ENCODE measurements at places on chromosomes 3 and 15.

- DNase-seq = peak; percentile 8
Measured at GRCh38 chr3:43998836-43999727, 242.6 kb upstream of the TOPAZ1 start.

- DNase-seq = no peak
Measured at GRCh38 chr3:124569761-124570160, 160.5 kb upstream of the UMPS start.

- DNase-seq = no peak
Measured at GRCh38 chr15:41656188-41656587, 4.0 kb upstream of the MGA start.

DNA sequence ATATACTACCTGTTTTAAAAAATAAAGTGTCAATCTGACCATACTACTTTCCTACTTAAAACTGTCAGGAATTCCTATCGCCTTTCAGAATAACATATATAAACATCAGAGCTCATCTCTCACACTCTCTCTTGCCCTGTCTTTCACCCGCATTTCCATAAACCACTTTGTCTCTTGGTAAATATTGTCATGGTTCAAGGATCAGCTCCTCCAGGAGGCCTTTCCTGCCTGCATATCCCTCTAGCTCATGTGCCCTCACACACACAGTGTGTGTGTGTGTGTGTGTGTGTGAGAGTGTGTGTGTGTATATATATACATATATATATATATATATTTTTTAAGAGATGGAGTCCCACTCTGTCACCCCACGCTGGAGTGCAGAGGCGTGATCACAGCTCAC is 6.7 kb downstream of the SUMF1 start:
- DNase-seq = no peak

DNA sequence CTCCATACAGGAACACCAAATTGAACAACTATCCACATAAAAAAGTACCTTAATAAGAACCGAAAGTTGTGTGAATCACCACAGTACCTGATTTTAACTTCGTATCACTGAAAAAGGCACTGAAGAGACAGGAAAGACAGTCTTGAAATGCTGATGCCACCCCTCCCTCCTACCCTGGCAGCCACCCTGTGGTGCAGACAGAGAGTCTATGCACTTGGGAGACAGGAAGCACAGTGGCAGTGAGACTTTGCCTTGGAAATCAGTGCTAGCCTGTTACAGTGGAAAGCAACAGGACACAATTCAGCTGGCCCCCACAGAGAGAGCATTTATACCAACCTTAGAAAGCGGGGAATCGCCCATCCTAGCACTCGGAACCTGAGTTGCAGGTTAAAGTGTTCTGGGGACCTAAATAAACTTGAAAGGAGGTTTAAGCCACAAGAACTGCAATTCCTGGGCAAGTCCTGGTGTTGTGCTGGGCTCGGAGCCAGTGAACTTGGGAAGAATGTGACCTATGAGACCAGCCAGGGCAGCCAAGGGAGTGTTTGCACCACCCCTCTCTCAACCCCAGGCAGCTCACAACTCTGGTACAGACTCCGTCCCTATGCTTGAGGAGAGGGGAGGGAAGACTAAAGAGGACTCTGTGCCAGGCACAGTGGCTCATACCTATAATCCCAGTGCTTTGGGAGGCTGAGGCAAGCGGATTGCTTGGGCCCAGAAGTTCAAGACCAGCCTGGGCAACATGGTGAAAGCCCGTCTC is 240.1 kb downstream of the ISL2 start:
- DNase-seq = peak; percentile 2

DNA sequence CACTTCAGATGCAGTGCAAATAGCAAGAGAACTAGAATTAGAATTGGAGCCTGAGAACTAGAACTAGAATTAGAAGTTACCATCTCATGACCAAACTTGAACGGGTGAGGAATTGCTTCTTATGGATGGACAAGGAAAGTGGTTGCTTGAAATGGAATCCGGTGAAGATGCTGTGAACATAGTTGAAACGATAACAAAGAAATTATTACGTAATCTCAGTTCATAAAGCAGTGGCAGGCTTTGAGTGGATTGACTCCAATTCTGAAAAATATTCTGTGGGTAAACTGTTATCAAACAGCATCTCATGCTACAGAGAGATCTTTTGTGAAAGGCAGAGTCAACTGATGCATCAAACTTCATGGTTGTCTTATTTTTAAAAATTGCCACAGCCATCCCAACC is 48.0 kb upstream of the GSK3B start:
- no peak for DNase-seq

DNA sequence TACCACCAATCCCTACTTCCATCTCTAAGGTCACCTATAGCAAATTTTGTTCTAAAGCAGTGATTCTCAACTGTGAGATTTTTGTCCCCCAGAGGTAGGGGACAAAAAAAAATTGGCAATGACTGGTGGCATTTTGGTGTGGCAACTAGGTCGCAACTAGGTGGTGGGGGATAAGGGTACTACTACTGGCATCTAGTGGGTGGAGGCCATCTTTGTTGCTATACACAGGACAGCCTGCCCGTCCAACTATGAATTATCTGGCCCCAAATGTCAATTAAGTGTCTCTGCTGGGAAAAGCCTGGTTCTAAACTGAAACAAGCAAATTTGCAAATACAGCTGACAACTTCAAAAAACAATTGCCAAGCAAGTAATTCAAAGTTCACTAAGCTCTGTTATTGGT is 1.4 kb downstream of the MTMR10 start:
- no peak for DNase-seq

- DNase-seq = no peak
Measured at GRCh38 chr3:159080256-159080655, 278.4 kb downstream of the MFSD1 start.

GRCh38 chr3:16666206-16666605 is 61.0 kb upstream of the DAZL start:
- DNase-seq = no peak

- no peak for DNase-seq
Measured at GRCh38 chr3:23961066-23961465, 16.0 kb downstream of the NR1D2 start.

GRCh38 chr3:21944251-21944650 is 193.2 kb upstream of the ZNF385D start:
- no peak for DNase-seq

DNA sequence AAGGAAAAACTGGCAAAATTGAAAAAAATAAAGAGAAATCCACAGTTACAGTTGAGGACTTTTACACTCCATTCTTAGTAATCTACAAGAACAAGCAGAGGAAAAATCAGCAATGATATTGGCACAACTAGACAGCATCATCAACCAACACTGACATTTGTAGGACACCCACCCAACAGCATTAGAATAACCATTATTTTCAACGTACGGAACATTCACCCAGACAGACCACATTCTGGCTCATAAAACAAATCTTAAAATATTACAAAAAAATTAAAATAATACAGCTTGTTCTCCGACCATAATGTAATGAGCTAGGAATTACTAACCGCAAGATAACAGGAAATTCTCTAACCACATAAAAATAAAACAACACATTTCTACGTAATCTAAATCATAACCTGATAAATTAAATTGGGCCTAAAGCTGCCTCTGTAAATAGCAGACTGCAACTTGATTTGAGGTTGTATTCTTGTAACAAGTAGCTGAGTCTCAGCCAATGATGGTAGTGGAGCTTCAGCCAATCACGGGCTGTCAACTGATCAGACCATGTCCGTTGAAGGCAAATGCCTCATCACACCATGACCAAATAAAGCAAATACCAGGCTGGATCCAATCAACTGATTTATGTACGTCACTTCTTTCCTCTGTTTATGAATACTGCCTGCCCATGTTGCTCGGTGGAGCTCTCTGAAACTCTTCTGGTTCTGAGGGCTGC is 9.2 kb downstream of the PLSCR4 start:
- no peak for DNase-seq

- no peak for DNase-seq
Measured at GRCh38 chr3:150165396-150166094, 194.8 kb upstream of the PFN2 start.

GRCh38 chr3:23096041-23096440 is 107.1 kb upstream of the UBE2E2 start:
- no peak for DNase-seq

DNA sequence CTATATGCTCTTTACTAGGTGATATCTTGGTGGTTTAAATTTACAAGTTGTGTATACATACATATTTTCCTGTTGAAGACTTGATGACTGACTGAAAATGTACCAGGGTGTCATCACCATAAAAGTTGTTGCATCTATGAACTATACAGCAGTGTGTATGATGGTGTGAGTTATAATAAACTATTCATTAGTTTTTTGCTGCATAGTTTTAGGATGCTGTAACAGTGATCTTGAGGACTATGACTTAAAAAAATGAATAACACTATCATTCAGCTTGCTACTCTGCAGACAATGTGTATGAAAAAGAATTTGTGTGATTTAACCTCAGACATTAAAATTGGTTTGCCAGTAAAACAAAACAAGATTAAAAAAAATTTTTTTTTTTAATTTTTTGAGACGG is 49.0 kb downstream of the UBE2E2 start:
- no peak for DNase-seq

DNA sequence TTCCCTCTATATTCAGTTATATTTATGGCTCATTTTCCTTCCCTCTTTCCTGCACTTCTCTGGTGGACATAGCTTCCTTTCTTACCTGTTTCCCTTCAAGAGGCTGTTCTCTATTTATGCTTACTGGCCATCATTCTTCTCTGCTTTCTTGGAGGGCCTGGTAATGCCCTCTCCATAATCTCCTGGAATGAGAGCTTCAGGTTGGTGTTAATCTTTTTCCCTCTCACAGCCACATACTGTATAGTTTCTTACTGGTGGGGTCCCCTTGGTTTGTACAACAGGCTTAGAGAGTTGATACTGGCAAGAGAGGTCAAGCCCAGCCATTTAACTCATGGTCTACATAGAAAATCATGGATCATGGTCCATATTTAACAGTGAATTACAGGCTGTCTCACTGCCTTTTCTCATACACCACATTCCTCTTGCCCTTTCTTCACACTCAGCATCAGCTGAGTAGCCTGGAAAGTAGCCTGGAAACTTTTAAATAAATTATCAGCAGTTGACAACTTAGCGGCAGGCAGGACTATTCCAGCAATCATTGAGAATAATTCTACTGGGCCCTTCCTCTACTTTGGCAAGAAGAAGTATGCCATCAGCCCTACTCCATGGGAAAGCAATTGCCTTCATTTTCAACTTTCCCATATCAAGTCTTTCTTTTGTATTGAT is 38.0 kb upstream of the DPH6 start:
- DNase-seq = no peak

- no peak for DNase-seq
Measured at GRCh38 chr3:15356176-15356575, 23.8 kb upstream of the SH3BP5 start.

- no peak for DNase-seq
Measured at GRCh38 chr3:12903000-12903800, 61.8 kb upstream of the RPL32 start.

- no peak for DNase-seq
Measured at GRCh38 chr15:65578904-65579728, 31.8 kb downstream of the INTS14 start.

- DNase-seq = no peak
Measured at GRCh38 chr3:12890610-12891390, 49.4 kb upstream of the RPL32 start.

DNA sequence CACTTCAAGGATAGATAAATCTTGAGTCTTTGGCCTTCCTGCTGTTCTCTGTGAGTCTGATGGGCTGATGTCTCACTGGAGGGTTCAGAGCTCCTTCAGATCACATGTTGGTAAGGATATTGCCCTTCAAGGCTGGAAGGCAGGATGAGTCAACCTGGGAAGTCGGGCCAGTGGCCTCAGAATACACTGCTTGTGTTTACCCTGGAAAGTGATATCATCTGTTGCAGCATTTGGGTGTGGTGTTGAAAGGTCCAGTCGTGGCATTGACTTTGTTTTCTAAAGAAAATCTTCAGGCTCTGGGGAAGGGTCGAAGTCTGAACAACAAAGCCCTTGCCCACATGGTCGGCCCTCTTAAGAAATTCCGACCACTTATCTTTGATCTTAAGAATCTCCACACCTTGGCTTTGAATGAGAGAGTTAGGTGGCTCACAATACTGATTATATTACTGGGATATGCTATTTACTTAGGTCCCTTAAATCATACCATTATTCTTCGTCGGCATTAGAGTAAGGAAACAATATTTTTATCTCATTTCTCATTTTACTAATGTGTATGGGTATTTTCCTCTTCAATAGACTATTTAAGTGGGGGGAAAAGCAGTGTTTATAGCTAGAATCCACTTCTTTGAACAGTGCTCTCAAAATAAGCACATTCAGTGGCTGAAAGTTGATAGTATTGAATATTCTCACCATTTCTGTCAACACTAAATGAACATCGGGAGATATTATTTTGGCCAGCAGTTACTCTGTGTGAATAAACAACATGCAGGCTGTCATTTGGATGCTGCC is 303.9 kb upstream of the RASGRP1 start:
- DNase-seq = no peak

DNA sequence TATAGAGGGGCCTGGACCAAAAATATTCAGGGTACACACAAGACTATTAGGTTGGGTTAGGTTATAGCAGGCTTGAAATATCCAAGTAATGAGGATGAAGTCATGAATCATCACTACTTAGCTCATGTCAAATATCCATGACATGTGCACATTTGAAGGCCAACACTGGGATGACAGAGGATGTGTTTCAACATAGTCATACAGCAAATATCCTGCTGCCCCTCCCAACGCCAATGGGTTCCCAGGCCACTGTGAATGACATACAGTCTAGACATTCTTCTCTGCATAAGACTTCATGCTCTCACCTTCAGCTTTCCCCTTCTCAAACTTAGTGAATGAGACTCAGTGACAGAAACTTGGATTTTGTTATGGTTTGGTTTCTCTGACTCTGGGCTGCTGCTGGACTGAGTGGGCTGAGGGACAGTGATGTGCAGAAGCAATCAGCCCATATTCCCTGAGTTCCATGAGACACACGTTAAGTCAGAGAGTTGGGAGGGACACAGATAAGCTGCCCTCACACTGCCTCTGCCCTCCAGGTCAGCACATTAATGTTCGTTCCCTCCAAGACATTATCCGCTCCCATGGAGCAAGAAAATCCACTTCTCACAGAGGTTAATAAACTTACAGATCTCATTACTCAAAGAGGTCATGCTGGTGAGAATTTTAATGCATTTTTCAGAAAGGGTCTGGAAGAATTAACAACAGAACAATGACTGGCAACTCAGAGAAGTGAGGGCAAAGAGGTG is 15.4 kb downstream of the HOMER2 start:
- no peak for DNase-seq

GRCh38 chr3:59425371-59425770 is 375.5 kb upstream of the CFAP20DC start:
- no peak for DNase-seq

GRCh38 chr3:144197582-144197981 is 226.0 kb downstream of the DIPK2A start:
- DNase-seq = no peak

DNA sequence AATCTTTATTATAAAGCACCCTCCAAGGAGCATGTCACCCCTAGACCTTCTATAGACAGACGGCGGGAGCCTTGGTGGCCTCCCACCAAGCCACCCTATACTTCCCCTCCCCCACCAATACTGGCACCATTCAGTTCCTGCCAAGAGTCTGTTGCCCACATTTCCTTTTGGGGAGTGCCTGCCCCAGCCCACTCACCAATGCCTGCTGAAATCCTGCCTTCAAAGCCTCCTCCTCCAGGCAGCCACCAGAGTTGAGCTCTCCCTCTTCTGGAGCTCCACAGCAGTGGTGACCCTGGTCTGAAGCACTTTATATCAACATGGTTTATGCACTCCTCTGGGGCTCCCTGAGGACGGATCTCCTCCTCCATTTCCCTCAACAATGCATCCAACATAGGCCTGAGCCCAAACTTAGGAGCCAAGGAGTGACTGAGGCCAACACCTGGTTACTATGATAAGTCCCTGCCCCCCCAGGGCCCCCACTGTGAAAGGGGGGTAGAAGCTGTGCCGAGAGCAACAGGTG is 8.8 kb downstream of the CCDC33 start:
- no peak for DNase-seq

GRCh38 chr3:4825436-4826236 is 153.6 kb upstream of the BHLHE40 start:
- no peak for DNase-seq

Measured in fibroblast of skin of left quadriceps (primary cell).